ENCODE measurements at places on chromosomes 4 and X.

- H3K4me1 ChIP-seq: no peaks in the 10 kb centered on the region
- H3K27me3 ChIP-seq: peaks cover 24% of the 10 kb centered on the region
- H3K36me3 ChIP-seq: no peaks in the 10 kb centered on the region
- H3K4me3 ChIP-seq: no peak overlapping the region
These were observed 5.2 kb downstream of the PCDH19 start for GRCh38 chrX:100404851-100405250.

GRCh38 chr4:113783701-113784100 lies 22.2 kb upstream of the CAMK2D start:
- no peaks in the 10 kb centered on the region for H3K27me3 ChIP-seq
- H3K27ac ChIP-seq: no peak overlapping the region
- no peaks in the 10 kb centered on the region for H3K4me1 ChIP-seq
- DNase-seq: no peak
- no peak overlapping the region for H3K4me3 ChIP-seq

- H3K27me3 ChIP-seq: peaks cover 31% of the 10 kb centered on the region
- no peaks in the 10 kb centered on the region for H3K36me3 ChIP-seq
- DNase-seq: no peak
- no peaks in the 10 kb centered on the region for H3K4me1 ChIP-seq
- H3K4me3 ChIP-seq: no peak overlapping the region
- H3K27ac ChIP-seq: no peak overlapping the region
These were observed 2.5 kb upstream of the GABRA2 start for GRCh38 chr4:46392421-46392820.

DNA sequence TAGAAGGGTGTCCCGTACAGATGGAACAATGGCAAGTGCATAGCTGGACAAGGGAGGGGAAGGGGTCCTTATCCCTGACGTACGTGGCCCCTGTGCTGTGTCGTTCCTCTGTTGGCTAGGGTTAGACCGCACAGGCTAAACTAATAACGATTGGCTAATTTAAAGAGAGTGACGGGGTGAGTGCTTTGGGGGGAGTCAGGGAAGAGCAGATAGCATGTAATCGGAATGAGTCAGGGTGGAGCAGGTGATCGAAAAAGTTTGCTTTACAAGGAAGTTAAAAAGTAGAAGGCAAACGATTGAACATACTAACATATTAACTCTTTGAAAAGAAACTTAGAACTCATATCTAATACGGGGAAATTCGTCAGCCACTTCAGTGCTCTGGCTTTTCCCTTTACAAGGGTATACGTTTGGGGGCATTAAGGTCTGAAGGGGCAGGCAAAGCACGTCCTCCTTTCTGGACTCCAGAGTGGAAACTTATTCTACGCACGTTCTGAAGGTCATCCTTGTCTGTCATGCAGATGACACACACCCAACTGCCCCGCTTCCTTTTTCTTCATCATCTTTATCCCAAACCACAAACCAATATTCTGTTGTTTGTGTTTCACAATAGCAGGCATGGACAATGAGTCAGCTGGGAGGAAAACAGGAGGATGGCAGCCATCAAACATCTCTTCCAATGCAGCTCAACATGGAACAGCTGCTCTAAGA lies 10.2 kb upstream of the CRLF2 start:
- H3K36me3 ChIP-seq: no peaks in the 10 kb centered on the region
- H3K4me3 ChIP-seq: no peak overlapping the region
- H3K27me3 ChIP-seq: no peaks in the 10 kb centered on the region
- no peak overlapping the region for H3K27ac ChIP-seq

Measured in thymus (tissue), 14 donors.